ENCODE measurements at places on chromosomes 4 and X.

DNA sequence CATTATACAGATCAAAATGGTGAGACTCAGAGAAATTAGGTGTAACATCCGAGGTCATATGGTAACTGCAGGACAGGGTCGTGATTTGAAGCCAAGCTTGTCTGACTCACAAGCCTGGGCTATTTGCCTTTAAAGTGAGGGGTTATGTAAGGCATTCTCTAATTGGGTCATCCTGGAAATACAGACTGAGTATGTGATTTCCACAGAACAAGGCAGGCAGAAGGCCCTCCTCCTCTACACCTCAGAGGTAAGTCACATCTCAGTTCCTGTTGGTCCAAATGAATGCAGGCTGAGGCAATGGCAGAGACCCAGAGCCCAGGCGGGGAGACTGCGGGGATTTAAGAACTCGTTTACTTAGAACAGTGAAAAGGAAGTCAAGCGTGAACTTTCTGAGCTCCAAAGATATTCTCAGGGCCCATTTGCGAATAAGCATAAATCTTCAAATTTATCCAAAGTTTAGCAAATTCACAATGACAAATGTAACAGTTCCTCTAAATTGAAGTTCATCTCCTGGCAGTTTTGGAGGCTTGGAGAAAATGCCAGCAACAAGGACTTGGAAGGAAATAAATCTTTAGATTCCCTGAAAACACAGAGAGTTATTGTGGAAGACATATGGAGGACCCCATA is 153.3 kb downstream of the LDB2 start:
- no peak for DNase-seq

DNA sequence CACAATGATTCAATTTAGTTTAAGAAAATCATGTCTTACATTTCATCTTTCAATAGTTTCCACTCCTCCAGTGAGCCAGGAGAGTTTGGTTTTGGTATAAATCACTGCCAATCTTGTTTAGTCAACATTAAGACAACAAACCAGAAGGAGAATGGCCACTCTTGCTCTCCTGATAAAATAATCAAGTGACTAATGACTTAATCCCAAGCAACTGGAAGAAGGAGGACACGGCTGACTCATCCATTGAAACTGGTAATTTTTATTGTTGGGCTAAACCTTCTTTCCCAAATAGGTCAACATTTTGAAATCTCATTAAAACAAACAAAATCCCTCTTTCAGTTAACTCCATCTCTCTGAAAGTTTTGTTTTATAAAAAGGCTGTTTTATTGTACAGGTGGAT is 230.2 kb downstream of the CLCN4 start:
- DNase-seq: no peak

GRCh38 chr4:68494688-68495087 is 47.4 kb downstream of the TMPRSS11E start:
- no peak for DNase-seq

GRCh38 chr4:68465058-68465457 is 17.8 kb downstream of the TMPRSS11E start:
- no peak for DNase-seq

DNA sequence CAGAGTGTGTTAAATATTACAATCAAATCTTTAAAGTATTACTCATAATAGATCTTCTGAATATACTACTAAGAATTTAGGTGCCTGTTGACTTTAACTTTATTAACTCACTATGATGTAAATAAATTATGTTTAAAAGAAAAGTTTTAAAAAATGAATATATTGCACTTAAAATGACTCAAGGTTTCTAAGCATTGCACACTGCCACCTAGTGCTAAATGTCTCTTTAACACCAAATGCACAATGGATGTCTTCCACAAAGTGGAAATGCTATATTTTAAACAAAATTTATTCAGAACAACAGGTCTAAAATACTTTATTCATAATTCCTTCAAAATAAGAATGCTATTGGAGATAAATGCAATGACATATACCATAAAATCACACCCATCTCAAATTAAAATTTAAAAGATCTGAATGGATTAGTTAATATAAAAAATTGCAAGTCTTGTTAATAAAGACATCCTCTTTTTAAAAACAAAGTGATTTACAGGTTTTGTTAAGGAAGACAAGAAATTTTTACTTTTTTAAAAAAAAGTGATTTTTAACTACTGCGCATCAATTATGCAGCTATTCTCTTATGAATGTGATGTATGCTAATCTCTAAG is 5.5 kb downstream of the INPP4B start:
- no peak for DNase-seq

GRCh38 chr4:152278172-152278504 is 257.8 kb downstream of the FBXW7 start:
- DNase-seq: no peak

DNA sequence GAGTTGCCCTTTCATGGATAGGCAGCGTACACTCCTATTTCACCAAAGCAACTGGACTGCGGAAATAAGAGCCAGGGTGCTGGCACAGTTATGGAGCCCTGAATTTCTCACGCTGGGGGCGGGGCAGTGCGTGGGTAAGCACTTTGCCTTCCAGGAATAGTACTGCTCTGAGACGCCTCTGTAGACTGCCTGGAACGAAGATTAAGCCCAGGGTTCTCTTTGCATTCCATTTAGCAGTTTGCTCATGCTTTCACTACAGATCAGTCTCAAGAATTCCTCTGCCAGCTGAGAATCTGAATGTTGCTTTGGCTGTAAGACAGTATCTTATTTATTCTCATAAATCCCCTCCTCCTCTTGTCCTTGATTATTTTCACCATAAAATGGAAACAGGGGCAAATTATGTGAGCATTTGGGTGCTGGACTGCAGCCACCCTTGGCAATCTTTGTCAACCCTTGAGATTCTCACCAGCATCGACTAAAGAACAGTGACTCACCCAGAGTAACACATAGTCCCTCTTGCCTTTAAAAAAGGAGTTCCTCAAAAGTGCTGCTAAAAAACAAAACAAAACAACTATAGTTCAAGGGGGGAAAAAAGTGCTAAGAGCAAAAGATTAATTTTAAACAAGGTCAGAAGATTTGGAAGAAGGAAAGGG is 88.9 kb upstream of the CITED1 start:
- no peak for DNase-seq
